ENCODE measurements at places on chromosomes 7 and 10.

- no peak for DNase-seq
Observed at GRCh38 chr7:135886345-135887132, 90.6 kb downstream of the MTPN start.

- DNase-seq = peak; percentile 41
Observed at GRCh38 chr10:124632064-124632531, 112.1 kb downstream of the FAM53B start.

GRCh38 chr7:48244864-48245271 is 73.6 kb downstream of the ABCA13 start:
- no peak for DNase-seq

GRCh38 chr7:47669901-47670384 is 88.0 kb upstream of the TNS3 start:
- DNase-seq = no peak

GRCh38 chr10:18190840-18191239 is 50.6 kb downstream of the CACNB2 start:
- DNase-seq = no peak

DNA sequence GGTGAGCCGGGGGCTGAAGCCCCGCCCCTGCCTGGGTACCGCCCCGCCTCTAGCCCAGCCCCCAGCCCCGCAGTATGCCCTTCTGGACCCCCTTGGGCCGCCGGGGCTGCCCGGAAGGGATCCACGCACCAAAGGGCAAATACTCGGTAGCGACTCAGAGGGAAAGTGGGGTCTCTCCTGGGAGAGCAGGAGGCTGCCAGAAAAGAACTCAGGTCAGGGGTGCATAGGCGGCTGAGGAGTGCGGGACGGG is 796 bp downstream of the FBXL15 start:
- DNase-seq = no peak

GRCh38 chr10:67776371-67776770 is 61.6 kb downstream of the DNAJC12 start:
- DNase-seq = no peak

- no peak for DNase-seq
Observed at GRCh38 chr10:20767028-20767427, 130.1 kb downstream of the NEBL start.

DNA sequence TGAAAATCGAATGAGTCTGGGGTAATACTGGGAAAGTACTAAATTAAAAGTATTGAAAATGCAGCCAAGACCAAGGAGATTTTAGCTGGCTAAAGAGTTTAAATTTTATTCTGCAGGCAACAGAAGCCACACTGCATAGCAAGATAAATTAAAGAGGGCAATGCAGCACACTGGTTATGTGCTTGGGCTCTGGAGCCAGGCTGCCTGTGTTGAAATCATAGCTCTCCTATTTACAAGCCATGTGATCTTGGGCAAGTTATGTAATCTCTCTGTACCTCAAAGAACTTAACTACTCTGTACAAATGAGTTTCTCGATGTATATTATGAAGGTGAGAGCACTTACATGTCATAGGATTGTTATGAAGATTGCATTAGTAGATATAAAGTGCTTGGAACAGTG is 9.9 kb downstream of the SLC25A13 start:
- DNase-seq = no peak

GRCh38 chr7:44110719-44111635 is 6.8 kb downstream of the AEBP1 start:
- no peak for DNase-seq

GRCh38 chr10:3226960-3227744 is 54.6 kb upstream of the PITRM1 start:
- no peak for DNase-seq

Measured in CD4-positive, alpha-beta T cell treated with Interferon alpha-2 for 1 hour (primary cell).